ENCODE measurements at places on chromosomes 7 and 10.

DNA sequence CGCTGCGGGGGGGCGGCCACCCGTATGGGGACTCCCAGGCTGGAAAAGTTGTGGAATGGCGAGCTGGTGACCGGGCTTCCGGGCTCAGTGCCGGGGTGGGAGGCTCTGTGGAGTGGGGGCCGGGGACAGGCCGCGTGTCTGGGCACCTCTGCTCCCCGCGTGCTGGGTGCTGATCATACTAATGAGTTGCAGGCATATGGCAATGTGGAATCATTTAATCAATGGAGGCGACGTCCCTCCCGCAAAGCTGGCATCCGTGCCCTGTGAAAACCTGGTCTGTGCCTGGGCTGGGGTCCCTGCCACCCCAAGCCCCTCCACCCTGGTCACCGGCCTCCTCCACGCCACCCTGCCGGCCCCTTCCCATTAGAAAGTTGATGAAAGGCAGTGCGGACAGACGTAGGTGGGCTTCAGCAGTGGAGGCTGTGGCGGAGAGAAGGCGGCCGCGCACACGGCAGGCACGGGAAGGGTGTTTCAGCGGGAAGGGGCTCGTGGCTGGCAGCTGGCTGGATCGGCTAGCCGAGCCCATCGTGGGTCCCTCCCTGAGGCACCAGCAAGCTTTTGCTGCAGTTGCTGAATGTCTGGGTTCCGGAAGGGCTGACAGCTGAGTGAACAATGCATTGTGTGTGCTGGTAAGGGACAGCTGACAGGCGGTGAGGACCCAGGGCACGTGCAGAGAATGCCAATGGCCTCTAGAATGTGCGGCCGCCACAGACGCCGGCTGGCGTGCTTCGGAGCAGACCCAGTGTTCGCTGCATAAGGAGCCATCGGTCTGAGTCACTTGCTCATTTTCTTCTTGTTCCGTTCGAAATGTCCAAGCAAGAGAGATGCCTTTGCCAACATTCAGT is 1.5 kb downstream of the ADGRA1 start:
- DNase-seq, result peak; percentile 91

DNA sequence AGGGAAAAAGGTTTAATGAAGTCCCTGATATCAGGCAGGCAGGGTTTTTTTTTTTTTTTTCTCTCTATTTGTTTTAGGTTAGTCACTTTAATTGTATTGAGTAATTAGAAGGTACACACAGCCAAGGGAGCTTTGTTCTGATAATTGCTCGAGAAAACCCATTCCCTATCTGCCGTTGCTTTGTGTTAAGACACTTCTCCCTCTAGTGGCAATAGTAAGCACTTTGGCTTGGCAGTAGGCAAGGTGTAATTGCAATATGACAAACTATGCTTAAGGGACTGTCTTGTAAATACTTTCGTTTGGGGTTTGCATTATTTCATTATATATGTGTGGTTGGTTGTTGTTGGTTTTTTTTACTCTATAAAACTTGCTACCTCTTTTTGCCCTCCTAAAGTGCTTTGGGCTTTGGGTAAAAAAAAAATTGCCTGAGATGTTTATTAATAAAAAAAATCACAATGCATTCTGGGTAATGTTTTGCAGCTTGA is 113.4 kb downstream of the BTRC start:
- peak; percentile 77 for DNase-seq

GRCh38 chr10:69801094-69801433 is 642 bp upstream of the COL13A1 start:
- DNase-seq, result peak; percentile 72

DNA sequence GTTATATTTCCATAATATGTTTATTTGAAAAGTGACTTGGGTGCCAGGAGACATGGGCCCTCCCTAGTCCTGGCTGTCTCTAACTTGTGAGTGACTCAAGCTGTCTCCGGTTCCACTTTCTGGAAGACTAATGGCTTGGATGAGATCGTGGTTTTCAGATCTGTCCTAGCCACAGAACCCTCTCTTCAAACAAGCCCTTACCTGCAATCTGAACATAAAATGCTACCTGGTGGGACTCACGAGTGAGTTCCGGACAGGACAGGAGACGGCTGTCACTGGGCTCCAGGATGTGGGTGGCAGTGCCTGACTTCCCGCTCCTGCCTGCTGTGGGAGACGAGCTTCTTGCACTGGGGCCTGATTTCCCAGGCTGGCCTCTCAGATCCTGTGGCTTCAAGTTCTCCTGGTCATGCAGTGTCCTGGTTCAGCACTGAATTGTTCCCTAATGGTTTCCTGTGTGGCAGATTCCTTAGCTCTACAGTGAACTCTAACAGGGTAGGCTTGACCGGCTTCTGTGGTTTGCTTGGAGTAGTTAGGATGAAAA is 26.0 kb upstream of the PFKFB3 start:
- DNase-seq, result no peak
